ENCODE measurements at places on chromosomes 12 and 14.

- no peak for DNase-seq
Measured at GRCh38 chr14:55092341-55092740, 36.7 kb upstream of the LGALS3 start.

- peak; percentile 42 for DNase-seq
Measured at GRCh38 chr12:50055831-50056638, 1.4 kb upstream of the ASIC1 start.

GRCh38 chr14:76337635-76338545 is 38.0 kb upstream of the ESRRB start:
- DNase-seq: no peak

- DNase-seq: no peak
Measured at GRCh38 chr14:69571449-69572029, 3.1 kb downstream of the CCDC177 start.

GRCh38 chr12:103715494-103715893 is 125.5 kb downstream of the NT5DC3 start:
- DNase-seq: no peak

Data from stimulated activated CD4-positive, alpha-beta T cell treated with anti-CD3 and anti-CD28 coated beads, Interleukin-15, amount 100 ng/mL, for 48 hours (primary cell).